ENCODE measurements at places on chromosomes 16 and 17.

- DNase-seq: no peak
Measured at GRCh38 chr17:5642752-5643151, 58.4 kb upstream of the NLRP1 start.

- no peak for DNase-seq
Measured at GRCh38 chr17:50163843-50164696, 1.7 kb upstream of the SGCA start.

- no peak for DNase-seq
Measured at GRCh38 chr17:53724726-53725125, 98.0 kb upstream of the KIF2B start.

DNA sequence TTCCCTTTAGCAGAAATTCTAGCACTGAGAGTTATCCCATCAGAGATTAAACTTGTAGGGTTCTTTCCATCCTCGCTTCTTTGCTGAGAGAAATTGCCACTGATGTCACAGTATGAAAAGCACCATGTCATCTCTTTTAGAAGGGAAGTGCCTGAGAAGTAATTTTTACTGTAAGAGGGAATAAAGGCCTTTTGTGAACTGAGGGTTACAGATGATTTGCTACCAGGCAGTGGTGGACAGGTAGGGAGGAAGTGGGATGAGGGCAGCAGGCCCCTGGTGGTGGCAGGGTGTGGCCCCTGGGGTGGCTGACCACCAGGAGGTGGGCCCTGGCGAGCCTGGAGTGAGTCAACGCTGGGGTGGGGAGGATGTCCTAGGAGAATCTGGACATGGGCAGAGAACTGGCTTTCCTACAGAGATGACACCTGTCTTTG, 6.4 kb upstream of the MILR1 start:
- no peak for DNase-seq

DNA sequence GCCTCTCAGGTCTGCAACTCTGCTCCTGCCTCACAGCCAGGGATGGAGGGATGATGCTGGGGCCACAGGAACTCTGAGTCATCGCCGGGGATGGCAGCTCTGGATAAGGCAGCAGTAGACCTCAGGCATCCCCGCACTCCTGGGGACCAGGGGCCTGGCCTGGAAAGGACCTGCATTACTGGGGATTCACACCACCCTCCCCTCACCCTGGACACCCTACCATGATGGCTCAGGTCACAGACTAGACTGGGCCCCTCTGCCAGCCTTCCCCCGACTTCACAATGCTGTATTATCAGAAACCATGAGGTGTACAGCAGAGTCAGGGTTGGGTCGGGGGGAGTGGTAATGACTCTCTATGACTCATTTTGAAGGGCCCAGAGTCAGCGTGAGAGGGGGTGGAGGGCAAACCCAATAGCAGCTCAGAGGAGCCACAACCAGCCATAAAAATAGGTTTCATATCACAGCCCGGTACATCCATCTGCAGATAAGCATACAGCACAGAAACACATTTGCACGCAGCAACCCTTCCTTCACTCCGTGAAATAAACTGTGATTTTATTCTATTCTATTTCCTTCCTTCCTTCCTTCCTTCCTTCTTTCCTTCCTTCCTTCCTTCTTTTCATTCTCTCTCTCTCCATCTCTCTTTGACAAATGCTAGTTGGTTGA, 28.8 kb downstream of the DYNLRB2 start:
- peak; percentile 41 for DNase-seq

DNA sequence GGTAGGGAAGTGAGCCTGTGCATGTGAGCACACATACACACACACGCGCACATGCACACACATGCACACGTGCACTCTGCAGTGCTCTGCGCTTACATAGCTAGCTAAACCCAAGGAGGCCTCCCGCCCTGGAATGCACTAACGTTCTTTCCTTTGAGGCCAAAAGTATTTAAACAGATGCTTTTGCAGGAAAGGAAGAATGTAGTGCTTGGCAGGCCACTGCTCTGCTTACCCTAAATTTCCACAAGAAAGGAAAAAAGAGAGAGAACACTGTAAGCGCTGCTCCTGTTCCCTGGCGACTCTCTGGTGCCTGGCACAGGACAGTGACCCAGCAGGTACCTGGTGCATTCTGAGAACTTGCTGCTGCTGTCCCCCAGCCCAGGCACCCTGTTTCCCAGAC, 31.3 kb upstream of the MRPS23 start:
- no peak for DNase-seq

DNA sequence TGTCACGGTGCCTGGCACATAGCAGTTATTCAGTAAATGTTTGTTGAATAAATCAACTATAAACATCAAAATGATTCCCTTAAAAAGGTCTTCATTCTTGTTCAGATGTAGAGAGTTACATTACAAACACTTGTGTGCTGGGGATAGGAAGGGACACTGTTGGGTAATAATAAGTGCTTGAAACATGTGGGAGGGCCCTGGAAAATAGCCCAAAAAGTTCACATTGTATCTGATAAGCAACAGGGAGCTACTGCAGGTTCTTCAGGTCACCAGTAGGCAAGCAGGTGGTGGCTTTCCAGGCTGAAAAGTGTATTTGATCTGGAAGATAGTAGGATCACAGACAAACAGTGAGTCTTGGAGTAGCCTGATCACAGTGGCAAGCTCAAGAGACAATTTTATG, 19.0 kb upstream of the ZNF652 start:
- no peak for DNase-seq

- no peak for DNase-seq
Measured at GRCh38 chr17:60087882-60088669, 9.4 kb upstream of the HEATR6 start.

DNA sequence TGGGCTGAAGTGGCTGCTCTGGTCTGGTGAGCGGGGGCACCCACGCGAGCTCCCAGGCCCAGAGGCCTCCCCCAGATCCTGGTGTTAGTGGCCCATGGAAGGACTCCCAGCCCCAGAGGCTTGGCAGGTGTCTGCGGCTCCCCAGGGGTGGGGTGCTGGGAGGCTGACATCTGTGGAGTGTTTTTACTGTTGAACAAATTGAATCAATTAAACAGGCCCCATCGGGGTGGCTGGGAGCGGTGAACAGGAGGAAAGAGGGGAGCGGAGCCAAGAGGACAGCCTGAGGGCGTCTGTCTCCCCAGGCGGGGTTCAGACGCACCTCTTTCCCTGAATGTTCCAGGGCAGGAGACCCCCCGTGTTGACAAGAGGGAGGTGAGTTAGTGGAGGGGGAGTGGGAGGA, 29.9 kb downstream of the ACTG1 start:
- DNase-seq: no peak

- DNase-seq: no peak
Measured at GRCh38 chr17:71970312-71970711, 150.5 kb upstream of the SOX9 start.

DNA sequence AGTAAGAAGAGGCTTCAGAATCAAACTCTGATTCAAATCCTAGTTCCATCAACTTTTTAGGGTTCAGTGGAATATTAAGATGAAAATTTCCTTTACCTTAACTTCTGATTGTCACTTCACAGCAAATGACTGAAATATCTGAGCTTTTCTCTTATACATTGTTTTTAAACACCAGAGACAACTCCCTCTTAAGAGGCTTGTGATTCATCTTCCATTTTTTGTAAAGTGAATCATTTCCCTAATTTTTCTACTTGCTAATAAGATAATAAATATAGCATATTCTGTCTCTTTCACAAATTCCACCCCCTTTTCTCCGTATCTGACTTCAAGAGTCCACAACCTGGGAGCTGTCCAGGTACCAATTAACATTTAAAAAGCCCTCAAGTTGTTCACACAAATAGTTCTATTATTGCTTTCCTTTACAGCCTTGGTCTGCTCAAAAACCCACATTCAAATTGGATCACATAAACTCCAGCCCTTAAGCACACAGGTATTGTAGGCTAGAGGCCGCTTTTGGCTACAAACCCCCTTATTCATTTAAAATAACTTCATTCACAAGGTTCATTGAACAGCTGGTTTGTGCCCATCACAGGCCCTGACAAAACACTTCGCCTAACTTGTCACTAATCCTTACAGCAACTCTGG, 14.1 kb upstream of the UTP6 start:
- DNase-seq: no peak

DNA sequence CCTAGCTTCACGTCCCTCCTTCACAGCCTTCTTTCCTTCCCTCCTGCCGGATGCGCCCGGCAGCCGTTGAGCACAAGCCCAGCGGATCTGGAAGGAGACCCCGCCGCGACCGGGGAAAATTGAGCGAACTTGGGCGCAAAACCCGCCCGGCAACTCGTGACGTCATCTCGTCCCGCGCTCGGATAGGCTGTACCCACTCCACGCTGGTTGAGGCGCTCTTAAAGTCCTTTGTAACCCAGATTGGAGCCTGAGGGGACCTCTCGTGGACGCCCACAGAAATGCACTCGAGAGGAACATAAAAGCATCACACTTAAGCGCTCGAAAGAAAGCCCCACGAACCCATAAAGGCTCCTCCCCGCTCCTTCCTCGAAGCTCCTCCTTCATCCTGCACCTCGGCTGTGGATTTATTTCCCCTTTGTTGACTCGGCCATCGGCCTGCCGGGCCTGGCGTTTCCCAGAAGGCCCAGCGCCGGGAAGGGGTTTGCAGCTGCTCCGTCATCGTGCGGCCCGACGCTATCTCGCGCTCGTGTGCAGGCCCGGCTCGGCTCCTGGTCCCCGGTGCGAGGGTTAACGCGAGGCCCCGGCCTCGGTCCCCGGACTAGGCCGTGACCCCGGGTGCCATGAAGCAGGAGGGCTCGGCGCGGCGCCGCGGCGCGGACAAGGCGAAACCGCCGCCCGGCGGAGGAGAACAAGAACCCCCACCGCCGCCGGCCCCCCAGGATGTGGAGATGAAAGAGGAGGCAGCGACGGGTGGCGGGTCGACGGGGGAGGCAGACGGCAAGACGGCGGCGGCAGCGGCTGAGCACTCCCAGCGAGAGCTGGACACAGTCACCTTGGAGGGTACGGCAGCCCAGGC, at the start of gene PSMD3:
TSS of gene PSMD3 (plus strand) at position 457 of the 856 bp plus-strand sequence. CDS start at position 621, 164 bp downstream.
- peak; percentile 93 for DNase-seq

Data from activated naive CD8-positive, alpha-beta T cell treated with anti-CD3 and anti-CD28 coated beads, Interleukin-2, amount 50 U/mL, for 16 hours (primary cell).